ENCODE measurements at places on chromosomes 7 and 10.
A peak's percentile ranks its signal among the peaks of the same experiment; 100 is the strongest.

- DNase-seq = no peak
Measured at GRCh38 chr7:37683246-37684120, at the start of gene GPR141. GPR141 (plus strand) TSS chr7:37683766; CDS start chr7:37740394, 56,628 bp downstream.

DNA sequence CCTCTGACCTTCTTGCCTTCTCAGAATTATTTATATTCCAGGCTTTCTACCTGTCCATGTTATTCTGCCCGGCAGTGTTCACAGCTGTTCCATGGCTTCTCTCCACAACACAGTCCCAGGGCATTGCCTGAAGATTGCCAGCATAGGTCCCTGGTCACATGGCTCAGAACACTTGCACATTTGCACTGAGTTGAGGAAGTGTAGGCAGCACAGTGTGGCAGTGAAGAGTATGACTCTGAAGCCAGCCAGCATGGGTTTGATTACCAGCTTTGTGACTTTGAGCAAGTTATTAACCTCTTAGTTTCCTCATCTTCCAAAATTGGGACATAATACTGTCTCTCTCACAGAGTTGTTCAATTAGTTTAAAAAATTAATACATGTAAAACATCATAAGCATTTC is 73.2 kb upstream of the NEUROD6 start:
- DNase-seq = no peak

GRCh38 chr7:24715661-24716479 is 41.4 kb downstream of the GSDME start:
- no peak for DNase-seq

GRCh38 chr7:25894902-25895791 is 256.9 kb upstream of the NFE2L3 start:
- DNase-seq = peak; percentile 85

DNA sequence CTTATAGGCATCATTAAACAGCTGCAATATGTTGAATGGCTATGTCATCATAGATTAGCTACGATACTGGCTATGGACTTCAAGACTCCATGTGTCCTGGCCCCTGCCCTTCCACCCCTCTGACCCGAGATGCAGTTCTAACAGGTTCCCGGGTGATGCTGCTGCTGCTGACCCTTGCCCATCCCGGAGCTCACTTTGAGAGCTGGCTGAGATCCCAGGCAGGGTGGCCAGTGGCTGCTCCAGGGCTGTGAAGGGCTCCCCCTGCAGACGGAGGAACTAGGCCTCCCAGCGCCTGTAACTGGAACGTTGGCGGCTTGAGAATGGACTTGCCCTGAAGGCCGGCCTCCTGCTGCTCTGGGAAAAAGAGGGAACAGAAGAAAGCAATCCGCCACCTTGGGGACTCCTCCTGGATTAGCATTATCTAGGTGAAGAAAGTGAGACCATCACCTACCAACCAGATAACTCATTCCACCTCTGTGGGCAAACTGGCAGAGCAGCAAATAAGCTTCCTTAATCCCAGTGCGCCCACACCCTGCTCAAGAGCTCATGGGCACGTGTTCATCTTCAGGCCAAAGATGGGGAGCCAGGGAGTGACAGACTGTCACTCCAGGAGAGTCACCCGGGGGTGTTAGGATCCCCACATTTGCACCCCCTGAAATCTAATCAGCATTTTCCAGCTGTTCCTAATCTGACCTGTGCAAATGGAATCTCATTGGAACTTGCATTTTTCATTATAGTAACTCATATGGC is 56.8 kb downstream of the PARP12 start:
- DNase-seq = no peak

DNA sequence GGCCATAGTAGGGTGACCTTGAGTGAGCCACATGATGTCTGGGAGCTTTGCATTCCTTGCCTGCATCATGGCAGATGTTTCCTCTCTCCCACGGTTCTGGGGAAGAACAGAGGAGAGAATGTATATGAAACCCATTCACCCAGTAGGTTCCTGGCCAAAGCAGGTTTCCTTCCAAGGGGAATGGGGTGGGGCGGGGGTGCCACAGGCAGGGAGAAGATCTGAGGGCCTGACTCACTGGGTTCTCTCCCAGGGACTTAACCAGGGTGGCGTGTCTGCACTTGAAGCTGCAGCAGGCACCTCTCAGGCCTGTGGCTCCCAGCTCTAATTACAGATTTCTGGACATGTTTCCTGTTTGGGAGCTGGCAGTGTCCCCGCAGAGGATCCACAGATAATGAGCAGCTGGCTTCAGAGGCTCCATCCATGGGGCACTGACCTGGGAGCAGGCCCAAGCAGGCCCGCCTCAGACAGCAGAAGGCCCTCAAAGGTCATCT is 50.2 kb upstream of the ZMIZ1 start:
- no peak for DNase-seq

DNA sequence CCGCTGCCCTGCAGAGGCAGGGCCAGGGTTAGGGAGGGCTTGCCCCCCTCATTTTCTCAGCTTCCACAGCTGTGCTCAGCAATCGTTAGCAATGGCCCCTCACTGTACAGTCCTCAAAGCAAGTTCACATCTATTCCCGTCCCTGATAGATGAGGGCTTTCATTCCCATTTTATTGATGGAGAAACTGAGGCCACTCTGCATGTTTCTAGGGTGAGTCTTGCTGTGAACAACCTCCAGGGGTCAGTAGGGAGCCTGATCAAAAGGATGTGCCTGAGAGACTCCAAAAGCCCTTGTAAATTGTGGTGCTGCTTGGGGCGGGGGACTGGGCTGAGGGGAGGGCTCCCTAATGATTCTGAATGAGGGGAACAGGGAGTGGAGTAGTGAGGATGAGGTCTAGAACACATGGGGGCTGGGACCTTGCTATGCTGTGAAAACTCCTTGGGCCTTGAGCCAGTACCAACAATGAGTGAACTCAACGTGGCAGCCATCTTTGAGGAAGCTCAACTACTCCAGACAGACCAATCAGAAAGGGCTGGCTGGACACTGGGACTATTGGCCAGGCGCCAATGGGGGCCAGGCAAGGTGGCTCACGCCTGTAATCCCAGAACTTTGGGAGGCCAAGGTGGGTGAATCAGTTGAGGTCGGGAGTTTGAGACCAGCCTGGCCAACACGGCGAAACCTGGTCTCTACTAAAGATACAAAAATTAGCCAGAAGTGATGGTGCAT is 6.7 kb upstream of the GRIFIN start:
- DNase-seq = no peak

GRCh38 chr10:126433351-126433750 is 45.1 kb upstream of the ADAM12 start:
- no peak for DNase-seq

- peak; percentile 13 for DNase-seq
Measured at GRCh38 chr7:33108554-33109004, 625 bp downstream of the RP9 start.

- DNase-seq = no peak
Measured at GRCh38 chr7:105304040-105304895, 84.5 kb downstream of the SRPK2 start.
